Motor neuron (in vitro differentiated cells): ENCODE measurements at places on chromosomes 3 and 15. TPM values are rescaled to one million over a fixed set of nuclear protein-coding genes. Genes with fewer than 3 reads are reported as not detected.

The SMC4 gene
- total RNA-seq, result 54.3 and 57.8 TPM in 2 replicates

The EIF4E3 gene
- 4.9 and 5.4 TPM in 2 replicates for total RNA-seq

The GPR87 gene
- total RNA-seq, result 0.71 and 2.9 TPM in 2 replicates

The FHIT gene
- total RNA-seq, result 7.5 and 8.1 TPM in 2 replicates

The GOLGA8Q gene
- total RNA-seq, result 0.35 and 1.4 TPM in 2 replicates

The GHSR gene
- not detected in 2 replicates for total RNA-seq
